Mammary epithelial cell (primary cell): ENCODE measurements at places on chromosomes 3 and 15. TPM values are rescaled to one million over a fixed set of nuclear protein-coding genes. Genes with fewer than 3 reads are reported as not detected.
A peak's percentile ranks its signal among the peaks of the same experiment; 100 is the strongest.

Gene C3orf22
- not detected for polyA plus RNA-seq

Gene TTLL13
- 0.02 TPM for polyA plus RNA-seq

Gene FANCD2
- polyA plus RNA-seq: 21.6 TPM

Gene CTXN2
- not detected for polyA plus RNA-seq

Gene SI
- not detected for polyA plus RNA-seq

Gene TYRO3
- polyA plus RNA-seq: 13.2 TPM

Gene CXCR6
- polyA plus RNA-seq: not detected

DNA sequence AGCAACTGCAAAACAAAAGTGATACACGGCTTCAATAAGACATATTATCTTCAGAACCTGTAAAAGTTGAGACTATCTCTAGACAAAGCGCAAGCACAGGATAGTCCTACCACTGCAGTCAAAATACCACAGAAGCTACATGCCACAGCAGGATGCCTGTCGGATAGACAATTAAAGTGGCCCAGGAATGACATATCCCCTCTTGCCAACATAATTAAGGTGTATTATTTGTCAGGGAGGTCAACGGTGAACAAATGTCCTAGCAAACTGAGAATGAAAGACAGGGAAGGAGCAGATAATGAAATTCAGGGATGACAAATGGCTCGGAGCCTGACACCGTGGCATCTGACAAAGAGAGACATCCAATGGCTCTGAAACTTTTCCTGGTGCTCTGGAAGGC lies 185.7 kb downstream of the MECOM start:
- DNase-seq: no peak

DNA sequence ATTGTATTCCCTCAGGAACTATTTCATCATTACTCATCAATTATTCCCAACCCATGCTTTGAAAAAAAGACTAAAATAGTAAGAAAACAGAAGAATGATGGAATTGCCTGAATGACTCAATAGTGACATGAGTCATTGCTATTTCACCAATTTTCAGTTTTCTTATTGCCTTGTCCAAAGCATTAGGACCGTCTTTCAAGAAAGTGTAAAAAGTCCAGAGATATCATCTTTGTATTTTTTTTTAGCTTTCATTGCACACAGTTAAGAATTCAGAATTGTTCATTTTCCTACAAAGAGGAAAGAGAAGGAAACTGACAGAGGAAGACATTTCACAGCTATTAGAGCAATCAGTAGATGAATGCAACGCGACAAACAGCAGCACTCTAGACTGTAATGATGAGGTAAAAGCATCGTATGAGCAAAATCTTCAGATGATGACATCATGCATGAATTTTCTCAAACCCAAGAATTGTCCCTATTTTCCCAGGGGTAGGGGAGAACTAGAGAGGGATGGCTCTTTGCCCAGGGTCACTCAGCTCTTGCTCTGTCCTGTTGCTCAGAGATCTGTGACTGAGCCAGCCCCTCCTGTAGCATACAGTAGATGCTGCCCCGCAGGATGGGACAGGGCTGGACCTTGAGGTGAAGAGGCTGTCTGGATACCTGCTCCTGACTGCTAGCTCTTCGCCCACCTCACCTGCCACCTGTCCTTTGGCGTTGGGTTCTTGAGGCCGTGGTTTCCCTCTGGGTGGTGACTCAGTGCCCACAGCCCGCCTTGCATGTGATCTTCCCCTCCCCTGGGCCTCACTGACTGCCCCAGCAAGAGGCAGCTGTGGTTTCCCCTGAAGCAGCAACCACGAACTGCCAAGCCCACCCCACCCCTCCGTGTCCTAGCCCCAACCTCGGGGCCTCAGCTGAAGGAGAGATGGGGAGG lies 84.8 kb downstream of the PPCDC start:
- DNase-seq: peak; percentile 94

DNA sequence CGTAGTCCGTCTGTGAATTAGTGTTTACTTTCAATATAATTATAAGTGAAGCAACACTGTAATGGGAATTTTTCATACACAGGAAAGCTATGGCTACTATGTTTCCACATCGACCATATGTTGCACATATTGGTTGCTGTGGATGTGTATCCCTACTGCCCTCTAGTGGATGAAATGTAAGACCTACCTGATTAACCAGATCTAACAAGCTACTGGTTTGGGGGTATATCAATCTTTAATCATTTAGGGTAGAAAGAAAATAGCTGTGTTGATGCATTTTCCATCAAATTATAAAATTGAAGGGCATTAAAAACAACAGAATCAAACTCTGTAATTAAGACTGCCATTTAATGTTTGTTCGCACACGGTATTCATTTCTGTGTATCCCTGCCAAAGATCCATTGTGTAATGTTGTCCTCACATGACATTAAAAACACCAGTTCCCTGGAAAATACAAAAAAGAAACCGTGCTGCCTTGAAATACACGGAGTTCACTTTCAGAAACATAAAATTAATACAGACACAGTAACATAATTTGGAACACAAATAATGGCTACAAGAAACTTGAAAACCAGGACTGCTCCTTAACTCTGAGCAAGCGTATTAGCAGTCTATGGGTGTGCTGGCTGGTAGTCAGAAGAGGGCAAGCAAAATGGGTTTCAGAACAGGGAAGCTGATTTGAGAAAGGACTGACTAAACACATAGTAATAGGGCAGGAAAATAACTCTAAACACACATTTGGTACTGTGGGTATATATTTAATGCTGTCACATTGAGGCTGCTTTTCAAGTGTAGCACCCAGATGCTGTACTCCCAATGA lies 125.1 kb downstream of the TIGIT start:
- DNase-seq: peak; percentile 76

DNA sequence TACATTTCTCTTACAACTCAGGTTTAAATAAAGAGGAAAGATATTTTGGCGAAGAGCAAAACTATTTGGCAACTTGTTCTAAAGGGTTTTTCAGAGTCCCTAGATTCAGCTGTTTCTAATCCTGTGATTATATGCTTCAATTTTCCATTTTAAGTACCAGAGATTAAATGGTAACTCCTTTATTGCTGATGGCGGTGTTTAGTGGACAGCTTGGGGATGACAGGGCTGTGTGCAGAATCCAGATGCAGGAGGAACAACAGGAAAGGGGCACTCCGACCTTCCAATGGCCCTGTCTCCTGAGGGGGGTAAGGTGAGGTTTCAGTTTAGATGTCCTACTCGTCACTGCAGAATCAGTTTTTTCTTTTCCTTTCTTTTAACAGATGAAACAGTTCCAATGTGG lies 405.0 kb downstream of the PDCD6IP start:
- DNase-seq: no peak

- peak; percentile 6 for DNase-seq
Measured at GRCh38 chr15:77057685-77058084, 13.2 kb downstream of the TSPAN3 start.

GRCh38 chr3:134464689-134465365 lies 21.0 kb downstream of the ANAPC13 start:
- DNase-seq: no peak

GRCh38 chr15:88623061-88623460 lies 1.9 kb downstream of the AEN start:
- DNase-seq: peak; percentile 92

- DNase-seq: peak; percentile 57
Measured at GRCh38 chr15:70281811-70282307, 184.1 kb upstream of the TLE3 start.

- DNase-seq: no peak
Measured at GRCh38 chr3:13881536-13882410, 1.9 kb upstream of the WNT7A start.

- DNase-seq: no peak
Measured at GRCh38 chr3:46419816-46420215, 12.8 kb downstream of the CCRL2 start.
